Activated CD4-positive, alpha-beta T cell treated with anti-CD3 and anti-CD28 coated beads, Interleukin-2, amount 50 U/mL, for 48 hours (primary cell): ENCODE measurements at places on chromosomes 2 and 18.
A peak's percentile ranks its signal among the peaks of the same experiment; 100 is the strongest.

- no peak for DNase-seq
These were observed 140.8 kb downstream of the SEPTIN10 start for GRCh38 chr2:109472974-109473373.

- DNase-seq: no peak
These were observed 436.8 kb downstream of the TGIF1 start for GRCh38 chr18:3886575-3887322.

DNA sequence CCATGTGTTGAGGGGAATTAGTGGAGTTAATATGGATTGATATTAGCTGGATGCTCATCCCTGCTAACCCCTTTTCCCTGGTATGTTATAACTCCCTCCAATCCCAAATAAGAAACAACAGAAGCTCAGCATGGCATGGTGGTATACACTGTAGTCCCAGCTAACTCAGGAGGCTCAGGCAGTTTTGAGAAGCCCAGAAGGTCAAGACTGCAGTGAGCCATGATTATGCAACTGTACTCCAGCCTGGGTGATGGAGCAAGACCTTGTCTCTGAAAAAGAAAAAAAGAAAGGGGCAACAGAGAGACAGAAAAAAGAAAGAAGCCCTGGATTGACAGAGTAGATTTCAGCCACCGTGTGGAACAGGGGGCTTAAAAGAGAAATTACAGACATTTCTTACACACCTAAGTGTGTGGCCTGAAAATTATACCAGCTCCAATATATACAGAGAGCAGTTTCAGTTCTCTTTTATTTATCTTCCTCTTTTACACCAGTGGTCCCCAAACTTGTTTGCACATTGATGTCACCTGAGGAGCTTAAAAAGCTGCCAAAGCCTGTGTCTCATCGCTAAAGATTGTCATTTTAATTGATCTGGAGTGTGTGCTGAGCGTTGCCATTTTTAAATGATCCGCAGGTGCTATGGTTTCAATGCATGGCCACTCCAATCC is 203.6 kb downstream of the UBE2E3 start:
- no peak for DNase-seq

- no peak for DNase-seq
These were observed 47.0 kb downstream of the TNFRSF11A start for GRCh38 chr18:62372156-62372555.

- DNase-seq: no peak
These were observed 6.2 kb downstream of the HES6 start for GRCh38 chr2:238233625-238234024.

- DNase-seq: no peak
These were observed 158.3 kb downstream of the EML6 start for GRCh38 chr2:54881759-54882158.

DNA sequence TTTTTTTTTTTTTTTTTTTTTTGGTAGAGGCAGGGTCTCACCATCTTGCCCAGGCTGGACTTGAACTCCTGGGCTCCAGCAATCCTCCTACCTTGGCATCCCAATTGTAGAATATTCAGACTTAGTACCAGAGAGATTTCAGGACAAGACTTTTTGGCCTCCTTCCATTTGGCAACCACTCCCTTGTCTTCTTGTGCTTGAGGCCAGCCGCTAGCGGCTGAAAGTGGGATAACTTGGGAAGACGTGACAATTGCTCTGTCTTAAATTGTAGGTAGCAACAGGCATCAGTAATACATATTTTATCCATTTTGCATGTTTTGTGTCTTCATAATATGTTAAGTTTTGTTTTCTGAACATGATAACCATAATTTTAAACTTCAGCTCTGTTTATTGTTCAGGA is 53.3 kb upstream of the TTN start:
- DNase-seq: no peak

DNA sequence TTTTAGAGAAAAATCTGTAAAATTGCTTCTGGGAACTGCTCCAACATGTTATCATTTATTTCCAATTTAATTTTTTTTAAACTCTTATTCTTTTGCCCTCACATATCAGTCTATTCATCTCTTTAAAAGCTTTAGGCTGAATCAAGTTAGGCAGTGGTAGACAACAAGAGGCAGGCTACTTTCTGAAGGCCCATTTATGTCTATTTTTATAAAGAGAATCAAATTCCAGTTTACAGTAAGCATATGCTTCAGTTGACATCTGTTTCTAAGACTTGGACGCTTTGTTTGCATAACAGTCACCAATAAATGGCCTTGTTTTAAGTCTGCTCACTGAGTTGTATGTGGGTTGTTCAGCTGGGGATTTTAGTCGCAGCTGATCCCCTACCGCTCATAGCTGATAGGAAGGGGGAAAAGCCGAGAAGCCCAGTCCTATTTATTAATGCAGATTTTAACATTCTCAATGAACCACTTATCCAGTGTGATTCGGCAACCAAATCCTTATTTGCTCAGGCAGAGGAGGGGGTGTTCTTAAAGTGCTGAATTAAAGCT is 260.4 kb upstream of the SIX3 start:
- DNase-seq: no peak

DNA sequence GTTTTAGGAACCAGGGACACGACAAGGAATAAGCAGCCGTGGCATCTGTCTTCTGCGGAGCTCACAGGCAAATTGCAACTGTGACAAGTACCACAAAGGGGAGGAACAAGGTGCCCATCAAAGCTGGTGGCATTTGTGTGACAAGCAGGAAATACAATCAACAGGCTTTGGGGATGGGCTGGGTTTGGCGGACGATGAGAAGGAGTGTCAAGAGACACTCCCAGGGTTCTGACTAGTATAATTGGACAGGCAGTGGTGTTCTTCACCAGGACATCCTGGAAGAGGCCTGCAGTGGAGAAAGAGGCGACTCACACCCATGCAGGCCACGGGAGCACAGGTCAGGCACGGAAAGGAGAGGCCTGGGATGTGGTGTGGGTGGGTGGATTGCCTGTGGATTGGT is 14.2 kb upstream of the SPATA3 start:
- peak; percentile 33 for DNase-seq

- no peak for DNase-seq
These were observed 66.6 kb downstream of the PPP4R1 start for GRCh38 chr18:9547782-9548181.

GRCh38 chr2:128236491-128237035 is 82.1 kb downstream of the HS6ST1 start:
- DNase-seq: no peak

- DNase-seq: no peak
These were observed 778.3 kb upstream of the CDH7 start for GRCh38 chr18:64972545-64972944.

DNA sequence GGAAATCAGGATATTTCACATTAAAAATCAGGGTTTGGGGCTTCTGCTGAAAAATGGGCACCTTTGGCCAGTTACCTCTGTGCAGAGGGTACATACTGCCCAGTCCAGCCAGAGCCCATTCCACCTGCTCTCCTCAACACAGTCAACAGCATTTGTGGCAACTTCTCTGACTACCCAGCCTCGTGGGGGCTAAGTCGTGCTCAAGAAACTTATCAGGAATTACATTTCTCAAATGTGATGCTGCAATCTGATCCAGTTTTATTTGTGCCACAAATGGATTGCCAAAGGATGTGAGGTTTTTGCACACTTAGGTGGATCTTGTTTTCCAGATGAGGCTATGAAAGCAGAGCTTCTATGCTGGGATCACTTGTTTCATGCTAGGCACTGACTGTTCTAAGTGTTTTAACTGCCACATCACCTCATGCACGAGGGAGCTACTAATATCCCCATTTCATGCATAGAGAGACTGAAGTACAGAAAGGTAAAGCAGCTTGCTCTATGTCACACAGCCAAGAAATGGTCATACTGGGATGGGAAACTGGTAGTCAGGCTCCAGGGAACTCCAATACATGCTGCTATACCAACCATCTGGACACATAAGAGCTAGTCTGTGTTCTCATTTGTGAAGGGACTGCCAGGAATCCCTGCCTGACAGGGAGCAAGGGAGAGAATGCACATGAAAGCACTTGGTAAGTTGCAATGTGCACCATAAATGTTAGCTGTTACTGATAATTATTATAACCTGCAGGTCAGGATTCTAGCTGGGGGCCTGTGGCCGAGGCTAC is 89.0 kb upstream of the HK2 start:
- no peak for DNase-seq

- DNase-seq: no peak
These were observed 50.6 kb downstream of the EPAS1 start for GRCh38 chr2:46347648-46348280.
